ENCODE measurements at places on chromosomes 2 and 18. TPM values are rescaled to one million over a fixed set of nuclear protein-coding genes. Genes with fewer than 3 reads are reported as not detected.

The GALM gene
- total RNA-seq: 6.3 TPM

The FOSL2 gene
- 59.1 TPM for total RNA-seq

The CIB4 gene
- not detected for total RNA-seq

The PIEZO2 gene
- 342 TPM for total RNA-seq

The POTEC gene
- not detected for total RNA-seq

The FAHD2A gene
- total RNA-seq: 24.1 TPM

The ITPRID2 gene
- total RNA-seq: 191 TPM

The WDR12 gene
- 34.7 TPM for total RNA-seq

The SLC20A1 gene
- 75.5 TPM for total RNA-seq

The EPB41L3 gene
- total RNA-seq: 42.1 TPM

The DYTN gene
- total RNA-seq: not detected

The RAB6C gene
- total RNA-seq: not detected

The SCN2A gene
- under 0.01 TPM for total RNA-seq

The KATNAL2 gene
- total RNA-seq: 0.51 TPM

The AQP12A gene
- total RNA-seq: not detected

The GALNT3 gene
- total RNA-seq: 0.34 TPM

The HDHD2 gene
- total RNA-seq: 15.8 TPM

The SNED1 gene
- total RNA-seq: 23.4 TPM

The EFR3B gene
- total RNA-seq: 1.3 TPM

The RMDN2 gene
- 3.1 TPM for total RNA-seq

The DSG1 gene
- total RNA-seq: not detected

The SULT1C2 gene
- total RNA-seq: 0.05 TPM

The SERPINB11 gene
- total RNA-seq: not detected

The LRRC30 gene
- total RNA-seq: not detected

The HOXD13 gene
- total RNA-seq: under 0.01 TPM

The EHBP1 gene
- total RNA-seq: 33.0 TPM

The ASB18 gene
- under 0.01 TPM for total RNA-seq

The IL1F10 gene
- not detected for total RNA-seq

The TMEM37 gene
- total RNA-seq: 0.51 TPM

The MSTN gene
- not detected for total RNA-seq

The DNAJC5G gene
- 2.7 TPM for total RNA-seq

The UGT1A4 gene
- total RNA-seq: not detected

The ALPP gene
- total RNA-seq: not detected

Measured in dermis blood vessel endothelial cell (primary cell).